Brain microvascular endothelial cell (primary cell): ENCODE measurements at places on chromosomes 6 and 20.
A peak's percentile ranks its signal among the peaks of the same experiment; 100 is the strongest.

DNA sequence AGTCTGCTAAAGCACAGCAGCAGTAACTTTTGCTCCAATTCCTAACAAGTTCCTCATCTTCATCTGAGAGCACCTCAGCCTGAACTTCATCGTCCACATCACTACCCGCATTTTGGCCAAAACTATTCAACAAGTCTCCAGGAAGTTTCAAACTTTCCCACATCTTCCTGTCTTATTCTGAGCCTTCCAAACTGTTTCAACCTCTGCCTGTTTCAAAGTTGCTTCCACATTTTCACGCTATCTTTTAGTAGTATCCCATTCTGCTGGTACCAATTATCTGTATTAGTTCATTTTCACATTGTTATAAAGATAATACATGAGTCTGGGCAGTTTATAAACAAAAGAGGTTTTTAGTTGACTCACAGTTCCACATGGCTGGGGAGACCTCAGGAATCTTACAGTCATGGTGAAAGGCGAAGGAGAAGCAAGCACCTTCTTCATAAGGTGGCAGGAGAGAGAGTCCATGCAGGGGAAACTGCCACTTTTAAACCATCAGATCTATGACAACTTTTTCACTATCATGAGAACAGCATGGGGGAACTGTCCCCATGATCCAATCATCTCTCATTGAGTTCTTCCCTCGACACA lies 99.4 kb upstream of the GRIK2 start:
- DNase-seq, result no peak

- peak; percentile 92 for DNase-seq
These were observed 29.4 kb upstream of the CLIC5 start for GRCh38 chr6:46044881-46045617.

DNA sequence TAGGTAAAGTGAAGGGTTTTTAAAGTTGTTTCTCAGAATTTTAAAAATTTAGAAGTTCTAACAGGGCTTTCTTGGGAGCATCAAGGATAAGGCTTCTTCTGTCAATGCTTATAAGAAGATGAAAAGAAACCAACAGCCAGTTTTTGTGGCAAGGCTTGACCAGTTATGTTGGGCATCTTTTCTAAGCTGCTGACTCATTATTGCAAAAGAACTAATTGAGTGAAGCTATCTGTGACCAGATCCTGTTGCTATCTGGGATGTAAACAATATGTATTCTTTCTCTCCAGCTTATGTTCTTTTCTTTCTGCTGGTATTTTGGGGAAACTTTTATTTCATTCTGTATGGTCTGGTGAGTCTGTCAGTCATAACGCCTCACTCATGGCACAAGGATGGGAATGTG lies 643.8 kb downstream of the HDGFL1 start:
- DNase-seq, result no peak

- DNase-seq, result peak; percentile 94
These were observed 198.8 kb upstream of the PREP start for GRCh38 chr6:105601541-105602236.
